ENCODE measurements at places on chromosomes 3 and 15.

- peaks cover 16% of the 10 kb centered on the region for H3K4me1 ChIP-seq
- no peak for DNase-seq
- no peaks in the 10 kb centered on the region for H3K36me3 ChIP-seq
- H3K4me3 ChIP-seq, result no peak overlapping the region
- no peak overlapping the region for H3K27ac ChIP-seq
Observed at GRCh38 chr15:45107941-45108630, 5.9 kb downstream of the DUOX2 start.

- peaks cover 55% of the 10 kb centered on the region for H3K4me1 ChIP-seq
- H3K36me3 ChIP-seq, result no peaks in the 10 kb centered on the region
- H3K27ac ChIP-seq, result peak overlapping the region; percentile 91
- peaks cover 25% of the 10 kb centered on the region for H3K27me3 ChIP-seq
- H3K4me3 ChIP-seq, result peak overlapping the region; percentile 87
Observed at GRCh38 chr15:60000113-60000823, 3.8 kb upstream of the FOXB1 start.

GRCh38 chr3:32954506-32954905 is 3.1 kb downstream of the CCR4 start:
- no peak for DNase-seq
- no peak overlapping the region for H3K4me3 ChIP-seq

- peaks cover 70% of the 10 kb centered on the region for H3K4me1 ChIP-seq
- no peak for DNase-seq
- peaks cover 71% of the 10 kb centered on the region for H3K36me3 ChIP-seq
Observed at GRCh38 chr15:88624971-88625490, 3.9 kb downstream of the AEN start.

GRCh38 chr3:71958533-71958932 is 173.6 kb upstream of the PROK2 start:
- H3K36me3 ChIP-seq, result peaks cover 8% of the 10 kb centered on the region
- no peak for DNase-seq
- H3K4me3 ChIP-seq, result no peak overlapping the region
- H3K27me3 ChIP-seq, result no peaks in the 10 kb centered on the region

DNA sequence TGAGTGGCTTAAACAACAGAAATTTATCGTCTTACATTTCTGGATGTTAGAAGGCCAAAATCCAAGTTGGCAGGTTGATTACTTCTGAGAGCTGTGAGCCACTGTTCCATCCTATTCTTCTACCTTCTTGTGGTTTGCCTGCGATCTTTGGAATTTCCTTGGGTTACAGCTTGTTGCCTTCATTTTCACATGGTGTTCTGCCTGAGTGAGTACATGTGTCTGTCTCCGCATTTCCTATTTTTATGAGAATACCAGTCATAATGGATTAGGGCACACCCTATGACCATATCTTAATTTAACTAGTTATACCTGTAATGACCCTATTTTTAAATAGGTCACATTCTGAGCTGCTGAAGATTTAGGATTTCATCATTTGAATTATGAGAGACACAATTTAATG is 294.3 kb downstream of the CNTN4 start:
- H3K27me3 ChIP-seq, result peaks cover 4% of the 10 kb centered on the region
- no peak overlapping the region for H3K27ac ChIP-seq
- peaks cover 61% of the 10 kb centered on the region for H3K36me3 ChIP-seq
- no peaks in the 10 kb centered on the region for H3K4me1 ChIP-seq
- DNase-seq, result no peak

DNA sequence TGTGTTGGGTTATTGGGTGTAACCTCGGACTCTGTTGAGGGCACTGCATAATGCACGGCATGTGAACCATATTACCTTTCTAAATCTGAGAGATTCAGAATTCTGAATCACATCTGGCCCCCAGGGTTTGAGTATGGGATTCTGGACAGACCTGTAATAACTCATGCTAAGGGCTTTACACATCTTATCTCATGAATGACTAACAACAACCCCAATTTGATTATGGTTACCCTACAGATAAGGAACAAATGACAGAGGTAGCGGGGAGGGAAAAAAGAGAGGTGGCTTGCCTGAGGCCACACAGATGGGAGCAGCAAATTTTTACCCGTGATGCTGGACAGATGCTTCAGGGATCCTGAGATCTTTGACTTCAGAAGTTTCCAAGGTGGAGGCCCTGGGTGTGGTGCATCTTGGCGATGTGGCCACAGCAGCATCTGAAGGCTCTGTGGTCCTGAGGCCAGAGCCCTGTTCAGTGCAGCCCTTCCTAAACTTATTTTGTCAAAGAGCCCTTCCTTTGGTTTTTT is 43.8 kb downstream of the POMGNT2 start:
- H3K36me3 ChIP-seq, result peaks cover 34% of the 10 kb centered on the region
- H3K27me3 ChIP-seq, result peaks cover 8% of the 10 kb centered on the region
- no peak overlapping the region for H3K4me3 ChIP-seq
- DNase-seq, result no peak
- no peak overlapping the region for H3K27ac ChIP-seq

DNA sequence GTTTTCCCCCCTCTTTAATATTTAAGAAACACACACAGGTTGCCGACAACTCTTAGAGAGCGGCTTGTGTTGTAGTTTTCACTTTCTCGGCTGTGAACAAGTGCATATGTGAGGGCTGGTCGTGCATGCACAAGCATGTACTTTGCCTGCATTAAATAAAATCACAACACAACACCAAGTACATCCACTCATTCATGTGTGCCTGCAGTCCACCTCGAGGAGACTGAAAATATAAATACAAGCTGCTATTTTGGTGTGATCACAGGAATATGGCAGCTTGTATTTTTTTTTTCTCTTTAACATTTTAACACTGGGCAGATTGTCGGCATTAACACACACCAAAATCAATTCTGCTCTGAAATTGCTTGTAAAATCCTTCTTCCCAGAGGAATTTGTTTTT is 346.4 kb downstream of the TBC1D5 start:
- no peak for DNase-seq
- no peaks in the 10 kb centered on the region for H3K27me3 ChIP-seq
- no peak overlapping the region for H3K27ac ChIP-seq
- H3K4me3 ChIP-seq, result no peak overlapping the region
- no peaks in the 10 kb centered on the region for H3K4me1 ChIP-seq
- peaks cover 17% of the 10 kb centered on the region for H3K36me3 ChIP-seq

- no peak overlapping the region for H3K4me3 ChIP-seq
- H3K27ac ChIP-seq, result no peak overlapping the region
- DNase-seq, result no peak
- peaks cover 14% of the 10 kb centered on the region for H3K36me3 ChIP-seq
- H3K4me1 ChIP-seq, result no peaks in the 10 kb centered on the region
Observed at GRCh38 chr15:100572362-100572983, 29.5 kb downstream of the LINS1 start.

DNA sequence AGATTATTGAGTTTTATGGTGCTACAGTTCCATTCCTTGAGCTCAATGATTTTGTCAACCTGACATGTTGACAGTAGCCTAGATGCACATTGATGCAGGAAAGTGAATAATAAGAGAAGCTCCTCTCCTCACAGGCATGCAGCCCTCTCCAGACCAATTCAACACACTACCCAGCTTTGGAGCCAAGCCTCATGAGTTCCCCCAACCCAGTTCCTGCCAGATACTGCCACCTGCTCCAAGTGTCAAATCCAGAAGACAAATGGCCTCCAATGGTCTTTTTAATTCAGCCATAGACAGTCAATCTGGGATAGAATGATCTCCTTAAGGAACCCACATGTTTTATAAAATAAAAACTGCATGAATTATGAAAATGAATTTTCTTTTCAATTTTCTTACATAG is 83.7 kb upstream of the ARHGEF3 start:
- no peaks in the 10 kb centered on the region for H3K36me3 ChIP-seq
- H3K4me1 ChIP-seq, result no peaks in the 10 kb centered on the region
- no peak overlapping the region for H3K27ac ChIP-seq

GRCh38 chr3:178680489-178680888 is 144.3 kb downstream of the KCNMB2 start:
- no peak overlapping the region for H3K4me3 ChIP-seq
- no peaks in the 10 kb centered on the region for H3K36me3 ChIP-seq

DNA sequence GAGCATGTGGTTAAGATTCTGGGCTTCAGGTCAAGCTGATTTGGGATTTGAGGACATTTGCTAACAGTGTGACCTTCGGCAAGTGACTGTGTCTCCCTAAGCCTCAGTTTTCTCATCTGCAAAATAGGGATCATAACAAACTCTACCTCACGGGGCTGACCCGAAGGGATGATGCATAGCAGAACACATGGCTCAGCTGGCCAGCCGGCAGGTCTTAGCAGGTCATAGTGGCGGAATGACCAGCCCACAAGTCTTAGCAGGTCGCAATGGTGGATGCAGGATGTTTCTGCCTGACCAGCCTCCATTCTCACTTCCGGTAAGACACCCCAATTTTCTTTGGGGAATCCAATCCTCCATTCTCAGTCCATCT is 63.3 kb downstream of the IQSEC1 start:
- no peaks in the 10 kb centered on the region for H3K27me3 ChIP-seq
- no peak overlapping the region for H3K4me3 ChIP-seq
- peaks cover 20% of the 10 kb centered on the region for H3K4me1 ChIP-seq
